Fibroblast of skin of abdomen (primary cell): ENCODE measurements at places on chromosomes 1 and 21.

DNA sequence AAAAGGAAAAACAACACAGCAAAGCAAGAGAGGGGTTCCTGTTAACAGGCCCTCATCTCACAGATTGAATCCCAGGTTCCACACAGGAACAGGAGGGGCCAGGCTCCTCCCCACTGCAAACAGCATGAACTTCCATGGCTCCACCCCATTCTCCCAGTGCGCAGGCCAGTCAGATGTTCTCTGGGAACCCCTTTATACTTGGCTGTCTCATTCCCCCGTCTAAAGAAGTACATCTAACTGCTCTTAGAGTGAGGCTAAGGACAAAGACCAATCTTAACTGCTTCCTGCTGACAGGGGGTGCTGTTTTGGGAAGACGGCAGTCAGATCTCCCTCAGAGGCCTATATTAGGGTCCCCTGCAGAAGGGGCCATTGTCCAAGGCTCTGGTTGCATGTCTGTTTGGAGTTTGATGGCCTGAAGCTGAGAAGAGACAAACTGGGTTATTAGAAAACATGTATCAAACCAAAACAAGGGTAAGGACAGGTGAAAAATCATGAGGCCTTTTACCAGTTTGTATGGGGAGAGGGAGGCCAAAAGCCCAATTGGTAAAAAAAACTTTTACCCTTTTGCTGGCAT, 10.5 kb upstream of the NASP start:
- DNase-seq, result no peak

DNA sequence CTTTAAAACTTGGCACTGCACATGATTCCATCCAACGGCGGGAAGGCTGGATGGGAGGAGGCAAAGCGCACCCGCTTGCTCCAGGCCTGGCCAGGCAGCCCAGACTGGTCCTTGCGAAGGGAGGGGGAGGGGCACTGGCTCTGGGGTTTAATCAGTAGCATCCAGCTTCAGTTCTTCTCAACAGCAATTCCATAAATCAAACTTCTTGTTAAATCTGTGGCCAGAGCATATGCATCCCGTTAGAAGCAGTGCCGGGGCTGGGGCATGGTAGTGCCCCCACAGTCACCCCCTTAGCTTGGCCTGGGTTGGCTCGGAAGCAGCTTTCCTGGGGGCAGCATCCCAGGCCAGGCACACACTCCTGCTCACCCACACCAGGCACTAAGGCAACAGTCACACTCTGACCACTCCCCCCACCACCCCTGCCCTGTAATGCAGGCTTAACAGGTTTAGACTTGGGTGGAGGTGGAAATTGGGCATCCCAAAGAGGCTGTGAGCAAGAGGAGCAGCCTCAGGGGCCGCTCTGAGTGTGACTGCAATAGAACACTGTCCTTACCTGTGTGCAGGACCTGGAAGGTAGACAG, 94.1 kb upstream of the CASZ1 start:
- no peak for DNase-seq

GRCh38 chr1:202355944-202356553, 7.5 kb downstream of the PPP1R12B start:
- no peak for DNase-seq

DNA sequence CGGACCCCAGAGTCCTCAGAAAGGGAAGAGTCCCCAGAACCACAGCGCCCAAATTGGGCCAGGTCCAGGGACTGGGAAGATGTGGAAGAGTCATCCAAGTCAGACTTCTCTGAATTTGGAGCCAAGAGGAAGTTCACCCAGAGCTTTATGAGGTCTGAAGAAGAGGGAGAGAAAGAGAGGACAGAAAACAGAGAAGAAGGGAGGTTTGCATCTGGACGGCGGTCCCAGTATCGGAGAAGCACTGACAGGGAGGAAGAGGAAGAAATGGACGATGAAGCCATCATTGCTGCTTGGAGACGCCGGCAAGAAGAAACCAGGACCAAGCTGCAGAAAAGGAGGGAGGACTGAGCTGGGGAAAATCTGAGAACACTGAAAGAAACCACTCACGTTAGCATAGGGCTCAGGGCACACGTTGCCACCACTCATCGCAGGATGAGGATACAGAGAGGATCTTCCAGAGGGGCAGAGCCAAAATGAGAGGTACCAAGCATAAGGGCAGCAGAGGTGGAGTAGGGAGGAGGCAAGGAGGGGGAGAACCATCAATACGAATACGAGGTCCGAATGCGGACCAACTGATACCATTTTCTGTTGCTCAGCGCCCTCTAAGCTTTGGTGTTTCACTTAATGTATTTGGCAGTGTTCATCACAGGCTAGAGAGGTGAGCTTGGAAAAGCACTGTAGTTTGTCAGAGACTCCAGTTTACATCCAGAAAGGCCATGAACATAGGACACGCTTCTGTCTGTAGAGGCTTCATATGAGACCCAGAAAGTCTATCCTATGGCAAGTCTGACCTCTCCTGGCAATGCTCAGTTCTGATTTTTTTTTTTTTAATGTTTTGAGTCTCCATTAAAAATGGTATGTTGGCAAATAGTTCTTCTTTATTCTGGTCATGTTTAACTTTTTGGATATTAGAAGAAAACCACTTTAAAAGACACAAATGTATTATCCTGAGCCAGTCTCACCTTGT, 34.7 kb downstream of the STYXL2 start:
- no peak for DNase-seq

- no peak for DNase-seq
These were observed 254.8 kb downstream of the PBX1 start for GRCh38 chr1:164813776-164814175.
